ENCODE measurements at places on chromosomes 6 and 20.

- DNase-seq = no peak
Measured at GRCh38 chr20:53975761-53976160, 94.6 kb downstream of the BCAS1 start.

- DNase-seq = no peak
Measured at GRCh38 chr6:14953836-14954235, 292.0 kb upstream of the JARID2 start.

DNA sequence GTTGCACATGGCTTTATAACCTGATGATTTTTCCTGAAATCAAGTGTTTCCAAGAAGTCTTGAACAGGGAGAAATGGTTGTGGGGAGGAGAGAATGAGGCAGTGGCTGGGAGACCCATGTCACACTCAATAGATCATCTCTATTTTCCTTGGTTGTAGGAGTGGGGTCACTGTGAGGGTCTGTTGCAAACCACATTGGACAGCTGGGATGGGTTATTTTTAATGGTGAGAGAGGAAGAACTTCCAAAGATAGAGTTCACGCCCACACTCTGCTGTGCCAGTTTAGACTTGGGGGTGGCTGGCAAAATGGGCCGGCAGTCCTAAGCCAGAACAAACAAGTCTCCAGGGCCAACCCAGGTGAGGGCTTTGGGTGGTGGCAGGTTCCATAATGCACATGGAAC, 276.4 kb upstream of the PRND start:
- DNase-seq = no peak

- DNase-seq = no peak
Measured at GRCh38 chr6:134575221-134575620, 257.3 kb upstream of the SGK1 start.

DNA sequence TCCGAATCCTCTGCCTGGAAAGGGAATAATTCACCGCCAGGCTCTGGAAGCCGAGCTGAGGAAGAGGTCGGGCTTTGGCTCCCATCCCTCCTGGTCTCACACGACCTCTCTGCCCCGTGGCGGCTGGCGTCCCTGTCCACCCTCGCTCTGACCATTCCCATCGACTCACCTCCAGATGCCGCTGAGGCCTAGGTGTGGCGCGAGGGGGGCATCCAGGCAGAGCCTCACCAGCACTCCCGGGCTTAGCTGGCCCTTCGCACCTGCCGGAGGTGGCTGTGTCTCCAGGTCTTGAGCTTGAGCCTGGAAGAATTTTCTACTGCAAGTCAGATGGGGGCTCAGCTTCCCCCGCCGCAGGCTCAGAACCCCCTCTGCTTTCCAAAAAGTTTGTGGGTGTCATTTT, 28.5 kb upstream of the SMOC2 start:
- no peak for DNase-seq
